IPS-NIHi11 (cell line): ENCODE measurements at places on chromosomes 1 and 21.

DNA sequence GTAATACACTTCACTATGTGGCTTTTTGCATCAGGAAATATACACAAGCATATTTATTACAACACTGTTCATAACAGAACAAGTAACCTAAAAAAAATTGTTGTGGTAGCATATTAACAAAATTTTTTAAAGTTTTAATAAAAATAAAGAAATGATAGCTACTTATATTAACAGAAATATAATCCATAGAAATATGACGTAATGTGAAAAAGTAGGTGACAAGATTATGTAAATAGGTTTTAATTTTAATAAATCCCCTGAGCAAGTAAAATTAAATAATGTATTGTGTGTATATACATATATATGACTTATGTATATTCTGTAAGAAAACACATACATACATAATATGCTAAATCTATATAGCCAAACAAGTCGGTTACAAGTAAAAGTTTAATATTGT, 359.9 kb downstream of the SEC16B start:
- no peak for DNase-seq

- DNase-seq = no peak
These were observed 103.8 kb upstream of the USP25 start for GRCh38 chr21:15626031-15626430.

DNA sequence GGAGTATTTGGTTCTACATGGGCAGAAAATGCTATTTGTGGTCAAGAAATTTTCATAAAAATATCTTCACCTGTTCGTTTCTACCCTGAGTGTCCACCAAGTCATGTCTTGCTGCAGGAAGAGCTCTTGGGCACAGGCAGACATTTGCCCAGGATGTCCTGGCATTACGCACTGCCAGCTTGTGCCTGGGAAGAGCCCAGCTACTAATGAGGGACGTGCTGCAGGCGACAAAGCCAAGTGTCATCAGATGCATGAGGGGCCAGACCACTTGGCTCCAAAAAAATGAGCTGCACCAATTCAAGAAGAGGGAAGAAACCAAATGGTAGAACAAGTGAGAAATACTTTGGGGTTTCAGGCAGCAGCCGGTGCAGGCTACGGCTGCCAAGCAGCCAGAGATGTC, 12.9 kb downstream of the RNU5D-1 start:
- no peak for DNase-seq

DNA sequence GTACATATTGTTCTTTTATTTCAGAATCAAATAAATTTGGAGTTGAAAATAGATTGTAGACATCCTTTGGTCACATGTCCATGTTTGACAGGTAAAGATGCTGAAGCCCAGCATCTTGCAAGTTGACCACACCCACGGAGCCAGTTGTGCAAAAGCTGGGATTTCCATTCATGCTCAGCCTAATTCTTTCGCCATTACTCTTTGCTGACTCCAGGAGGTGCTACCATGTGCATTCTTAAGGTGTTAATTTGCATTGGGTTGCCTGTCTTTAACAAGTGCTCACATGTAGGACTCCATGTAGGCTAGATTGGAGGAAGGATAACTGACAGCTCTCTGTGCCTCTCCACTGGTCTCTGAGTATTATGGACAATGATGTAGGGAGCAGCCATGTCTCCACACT, 660.7 kb downstream of the LMO4 start:
- no peak for DNase-seq

DNA sequence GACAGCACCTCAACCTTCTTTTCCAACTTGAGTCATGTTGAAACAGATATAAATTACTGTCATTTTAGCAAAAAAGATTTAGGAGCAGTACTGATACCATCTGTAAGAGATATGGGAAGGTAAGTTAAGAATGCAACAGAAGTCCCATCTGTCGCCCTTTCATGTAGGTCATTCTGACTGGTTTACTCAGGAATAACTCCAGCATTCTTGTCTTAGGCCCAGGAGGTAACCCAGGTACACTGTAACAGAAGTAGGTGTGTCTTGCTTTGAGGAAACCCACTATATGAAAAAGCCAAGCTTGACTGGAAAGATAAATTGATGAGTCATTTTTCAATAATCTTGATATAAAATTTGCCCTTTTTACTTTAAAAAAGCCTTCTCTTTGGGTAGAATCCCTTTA, 35.4 kb downstream of the PGM1 start:
- no peak for DNase-seq

- no peak for DNase-seq
These were observed 883 bp downstream of the LAMTOR2 start for GRCh38 chr1:156055281-156056048.

DNA sequence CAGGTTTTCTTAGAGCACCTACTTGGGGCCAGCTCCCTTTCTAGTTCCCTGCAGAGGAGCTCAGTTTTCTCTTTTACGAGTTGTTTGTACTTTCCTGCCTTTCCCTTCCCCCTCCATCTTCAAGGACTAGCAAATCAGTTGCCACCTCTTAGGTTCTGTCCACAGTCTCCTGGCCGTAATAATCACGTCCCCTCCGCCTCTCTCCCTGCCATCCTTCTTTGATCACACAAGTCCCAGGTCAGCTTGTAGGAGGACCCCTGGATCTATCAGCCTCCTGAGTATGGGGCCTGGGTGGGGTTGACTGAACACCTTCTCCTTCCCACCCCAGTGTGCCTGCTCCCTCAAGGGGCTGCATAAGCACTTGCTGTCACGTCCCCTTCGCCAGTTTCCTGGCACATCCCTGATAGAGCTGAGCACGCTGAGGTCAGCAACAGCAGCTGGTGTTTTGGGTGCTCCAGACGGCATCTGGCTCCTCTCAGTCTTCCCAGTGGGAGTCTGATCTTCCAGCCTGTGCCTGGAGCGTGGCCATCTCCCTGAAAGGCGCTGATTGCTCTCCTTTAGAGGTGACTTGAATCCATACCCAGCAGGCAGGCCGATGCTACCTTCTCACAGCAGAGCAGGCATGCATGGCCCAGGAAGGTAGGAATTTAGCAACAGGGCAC, 216.1 kb upstream of the TMEM51 start:
- DNase-seq = no peak

GRCh38 chr1:93614986-93615581, 66.6 kb downstream of the BCAR3 start:
- no peak for DNase-seq

GRCh38 chr1:34865573-34865972, 6.0 kb upstream of the SMIM12 start:
- no peak for DNase-seq

- DNase-seq = no peak
These were observed 1079.8 kb downstream of the ADGRL2 start for GRCh38 chr1:82880506-82880905.

GRCh38 chr1:31936981-31937299, 1.2 kb downstream of the PTP4A2 start:
- no peak for DNase-seq

DNA sequence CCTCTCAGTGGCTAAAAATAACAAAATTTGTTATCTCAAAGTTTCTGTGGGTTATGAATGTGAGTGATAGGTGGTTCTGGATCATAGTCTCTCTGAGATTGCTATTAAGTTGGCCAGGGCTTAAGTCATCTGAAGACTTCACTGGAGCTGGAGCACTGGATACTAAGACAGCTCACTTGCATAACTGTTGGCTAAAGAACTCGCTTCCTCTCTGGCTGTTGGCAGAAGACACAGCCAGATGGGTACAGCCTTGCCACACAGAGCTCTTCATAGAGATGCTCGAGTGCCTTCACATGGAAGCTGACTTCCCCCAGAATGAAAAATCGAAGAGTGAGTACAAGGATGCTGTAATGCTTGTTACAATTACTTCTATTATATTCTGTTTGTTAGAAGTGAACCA, 333.8 kb downstream of the ZP4 start:
- no peak for DNase-seq

DNA sequence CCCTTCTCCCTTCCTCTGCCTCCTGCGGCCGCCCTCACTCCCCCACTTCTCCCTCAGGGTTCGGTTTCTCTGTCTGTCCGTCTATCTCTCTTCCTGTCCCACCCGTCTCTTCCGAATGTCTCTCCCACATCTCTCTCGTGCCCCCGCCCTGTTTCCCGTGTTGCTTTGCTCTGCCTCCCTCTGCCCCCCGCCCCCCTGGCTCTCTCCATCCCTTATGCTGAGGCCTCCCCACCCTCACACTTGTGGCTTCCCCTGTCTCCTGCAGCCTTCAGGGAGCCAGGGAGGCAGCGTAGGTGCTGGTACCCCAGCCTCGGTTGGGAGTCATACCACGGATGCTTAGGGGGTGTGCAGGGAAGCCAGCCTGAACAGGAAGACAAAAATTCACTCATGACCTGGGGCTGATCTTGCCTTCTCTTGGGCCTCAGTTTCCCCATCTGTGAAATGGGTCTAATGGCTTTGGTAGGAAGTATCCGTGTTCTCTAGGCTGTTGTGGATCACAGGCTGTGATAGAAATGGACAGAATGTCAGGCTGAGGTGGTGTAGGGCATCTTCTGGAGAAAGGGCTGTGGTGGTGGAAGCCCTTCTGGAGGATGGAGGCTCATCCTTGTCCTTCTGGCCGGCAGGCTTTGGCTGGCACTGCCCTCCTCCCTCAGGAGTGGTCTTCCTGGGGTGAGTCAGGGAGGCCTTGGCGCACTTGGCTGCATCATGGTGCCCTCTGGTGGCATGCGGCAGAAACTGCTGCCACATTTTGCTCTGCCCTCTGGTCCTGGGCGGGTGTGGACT, 55.5 kb downstream of the FOXO6 start:
- peak; percentile 89 for DNase-seq

DNA sequence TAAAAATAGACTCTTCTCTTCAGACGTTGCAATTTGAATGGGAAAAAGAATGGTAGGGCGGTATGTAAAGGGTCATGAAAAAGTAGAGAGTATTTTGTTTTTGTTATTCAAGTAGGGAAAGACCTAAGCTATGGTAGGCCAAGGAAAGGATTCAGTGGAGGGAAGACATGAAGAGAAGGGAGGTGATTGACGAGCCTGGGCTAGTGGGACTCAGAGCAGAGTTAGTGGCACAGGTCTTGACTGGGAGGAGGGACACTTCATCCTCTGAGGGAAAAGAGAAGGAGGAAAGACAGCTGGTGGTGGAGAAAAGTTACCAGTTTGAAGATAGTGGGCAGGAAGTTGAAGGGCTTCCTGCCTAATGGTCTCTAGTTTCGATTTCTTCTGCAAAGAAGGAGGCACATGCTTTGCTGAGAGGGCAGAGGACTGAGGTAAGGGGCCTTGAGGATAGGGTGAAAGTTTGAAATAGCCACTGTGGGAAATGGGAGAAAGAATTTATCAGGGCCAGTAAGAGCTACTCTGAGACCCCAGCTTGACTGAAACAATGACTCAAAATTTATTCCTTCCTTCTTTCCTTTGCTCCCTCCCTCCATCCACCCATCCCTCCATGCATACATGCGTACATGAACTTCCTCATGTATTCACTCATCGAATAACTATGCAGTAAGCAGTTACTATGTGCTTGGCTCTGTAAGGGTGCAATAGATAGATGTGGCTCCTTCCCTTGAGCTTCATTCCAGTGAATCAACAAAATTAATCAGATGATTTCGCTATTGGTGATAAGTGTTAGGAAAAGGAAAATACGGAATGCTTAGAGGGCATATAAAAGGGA, 4.2 kb downstream of the CD48 start:
- no peak for DNase-seq

GRCh38 chr1:205012391-205013140, 30.4 kb upstream of the CNTN2 start:
- DNase-seq = no peak

DNA sequence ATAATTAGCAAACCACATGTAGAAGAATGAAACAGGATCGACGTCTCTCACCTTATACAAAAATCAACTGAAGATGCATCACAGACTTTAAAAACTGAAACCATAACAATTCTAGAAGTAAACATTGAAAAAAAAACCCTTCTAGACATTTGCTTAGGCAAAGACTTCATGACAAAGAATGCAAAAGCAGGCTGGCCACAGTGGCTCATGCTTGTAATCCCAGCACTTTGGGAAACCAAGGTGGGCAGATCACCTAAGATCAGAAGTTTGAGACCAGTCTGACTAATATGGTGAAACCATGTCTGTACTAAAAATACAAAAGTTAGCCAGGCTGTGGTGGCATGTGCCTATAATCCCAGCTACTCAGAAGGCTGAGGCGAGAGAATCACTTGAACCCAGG, 1351.7 kb downstream of the MRPL39 start:
- DNase-seq = no peak

DNA sequence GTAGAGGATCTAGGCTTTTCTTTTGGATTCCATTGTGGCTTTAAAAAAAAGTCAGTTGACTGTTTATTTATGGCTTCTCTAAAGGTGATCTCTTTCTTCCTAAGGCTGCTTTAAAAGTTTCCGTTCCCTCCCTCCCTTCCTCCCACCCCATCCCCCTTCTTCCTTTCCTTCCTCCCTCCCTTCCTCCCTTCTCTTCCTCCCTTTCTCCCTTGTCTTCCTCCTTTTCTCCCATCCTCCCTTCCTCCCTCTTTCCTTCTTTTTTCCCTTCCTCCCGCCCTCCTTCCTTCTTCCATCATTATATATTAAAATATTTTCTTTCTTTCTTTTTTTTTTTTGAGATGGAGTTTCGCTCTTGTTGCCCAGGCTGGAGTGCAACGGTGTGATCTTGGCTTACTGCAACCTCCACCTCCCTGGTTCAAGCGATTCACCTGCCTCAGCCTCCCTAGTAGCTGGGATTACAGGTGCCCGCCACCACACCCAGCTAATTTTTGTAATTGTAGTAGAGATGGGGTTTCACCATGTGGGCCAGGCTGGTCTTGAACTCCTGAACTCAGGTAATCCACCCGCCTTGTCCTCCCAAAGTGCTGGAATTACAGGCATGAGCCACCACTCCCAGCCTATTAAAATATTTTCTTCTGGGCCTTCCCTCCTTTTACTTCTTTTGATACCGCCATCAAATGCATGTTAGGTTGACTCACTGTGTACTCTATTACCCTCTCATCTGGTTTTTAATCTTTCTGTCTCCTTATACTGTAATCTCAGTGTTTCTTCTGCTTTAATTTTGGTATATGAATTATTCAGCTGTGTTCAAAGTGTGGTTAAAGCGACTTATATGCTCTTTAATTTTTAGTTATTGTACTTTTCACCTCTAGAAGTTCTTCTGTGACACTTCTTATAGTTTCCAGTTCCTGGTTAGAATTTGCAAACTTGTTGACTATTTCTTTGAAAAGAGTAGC, 59.2 kb upstream of the ATP5PO start:
- no peak for DNase-seq

- DNase-seq = no peak
These were observed 26.5 kb downstream of the TAF5L start for GRCh38 chr1:229599218-229599954.

DNA sequence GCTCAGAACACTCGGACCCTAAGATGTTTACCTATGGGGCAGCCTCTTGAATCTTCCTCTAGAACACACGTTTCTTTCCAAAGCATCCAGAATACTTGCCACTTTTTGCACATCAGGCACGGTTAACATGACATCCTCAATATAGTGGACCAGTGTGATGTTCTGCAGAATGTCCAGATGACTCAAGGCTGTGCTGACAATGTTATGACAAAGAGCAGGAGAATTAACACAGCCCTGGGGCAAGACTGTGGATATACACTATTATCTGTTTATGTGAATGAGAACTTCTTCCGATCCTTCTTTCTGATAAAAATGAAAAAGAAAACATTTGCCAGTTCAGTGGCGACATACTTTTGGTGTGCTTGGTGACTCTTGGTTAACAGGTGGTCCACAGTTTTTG, 154.3 kb downstream of the PDE4B start:
- DNase-seq = no peak
